CD4-positive, alpha-beta T cell treated with Interleukin-10 for 1 hour (primary cell): ENCODE measurements at places on chromosomes 11 and 22.

DNA sequence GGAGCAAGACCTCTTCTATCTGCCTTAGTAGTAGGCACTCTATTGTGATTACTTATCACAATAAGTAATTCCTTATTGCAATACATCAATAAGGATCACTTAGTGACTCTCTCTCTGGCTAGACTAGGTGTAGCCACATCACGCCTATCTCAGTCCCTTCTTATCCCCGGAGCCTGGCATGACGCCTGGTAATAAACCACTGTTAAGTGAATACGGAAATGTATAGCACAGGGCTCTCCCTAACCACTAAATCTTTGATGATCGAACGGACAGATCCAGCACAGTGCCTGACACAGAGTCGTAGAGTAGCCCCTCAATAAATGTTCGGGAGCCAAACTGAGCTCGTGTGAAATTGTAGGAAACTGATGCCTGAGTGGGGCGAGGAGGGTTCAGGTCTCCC lies 143.3 kb downstream of the FBXO7 start:
- no peak for DNase-seq

DNA sequence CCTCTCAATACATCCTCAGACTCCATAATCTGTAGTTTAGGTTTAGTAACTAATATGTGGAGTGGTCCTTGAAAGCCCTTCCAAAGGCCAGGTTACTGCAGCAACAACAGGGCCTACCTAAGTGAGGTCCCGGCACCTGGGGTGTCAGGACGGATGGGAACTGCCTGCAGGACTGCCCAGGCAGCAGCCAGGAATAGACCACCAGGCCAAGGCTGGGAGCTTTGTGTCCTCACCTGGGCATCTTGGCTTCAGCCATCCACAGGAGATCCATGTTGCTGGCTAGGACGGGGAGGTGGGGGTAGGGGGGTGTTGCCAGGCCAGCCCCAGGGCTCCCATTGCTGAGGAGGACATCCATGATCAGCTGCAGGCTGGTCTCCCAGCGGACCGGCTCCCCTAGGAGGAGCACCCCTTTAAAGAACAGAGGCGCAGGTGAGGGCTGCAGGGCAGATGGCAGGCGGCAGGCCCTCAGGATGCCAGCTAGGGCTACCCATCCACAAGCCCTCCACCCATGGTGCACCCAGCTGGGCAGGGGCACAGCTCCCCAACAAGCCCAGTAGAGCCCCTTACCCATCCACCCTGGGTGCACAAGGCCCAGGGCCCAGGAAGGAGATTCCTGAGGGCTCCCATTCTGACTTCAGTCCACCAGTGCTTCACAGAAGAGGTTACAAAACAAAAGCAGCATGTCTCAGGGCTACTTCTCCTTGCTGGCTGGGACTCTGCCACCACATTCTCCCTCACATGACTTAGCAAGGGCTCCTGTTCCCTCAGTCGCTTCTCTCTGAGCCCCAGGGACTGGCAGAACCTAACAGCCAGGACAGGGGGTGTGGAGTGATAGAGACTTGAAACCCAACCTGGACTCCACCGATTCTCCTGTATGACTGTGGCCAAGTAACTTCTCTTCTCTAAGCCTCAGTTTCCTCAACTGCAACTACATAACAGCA lies 18.0 kb downstream of the HDHD5 start:
- no peak for DNase-seq

- DNase-seq = peak; percentile 73
Measured at GRCh38 chr22:22710719-22711531, 66.5 kb downstream of the GGTLC2 start.

DNA sequence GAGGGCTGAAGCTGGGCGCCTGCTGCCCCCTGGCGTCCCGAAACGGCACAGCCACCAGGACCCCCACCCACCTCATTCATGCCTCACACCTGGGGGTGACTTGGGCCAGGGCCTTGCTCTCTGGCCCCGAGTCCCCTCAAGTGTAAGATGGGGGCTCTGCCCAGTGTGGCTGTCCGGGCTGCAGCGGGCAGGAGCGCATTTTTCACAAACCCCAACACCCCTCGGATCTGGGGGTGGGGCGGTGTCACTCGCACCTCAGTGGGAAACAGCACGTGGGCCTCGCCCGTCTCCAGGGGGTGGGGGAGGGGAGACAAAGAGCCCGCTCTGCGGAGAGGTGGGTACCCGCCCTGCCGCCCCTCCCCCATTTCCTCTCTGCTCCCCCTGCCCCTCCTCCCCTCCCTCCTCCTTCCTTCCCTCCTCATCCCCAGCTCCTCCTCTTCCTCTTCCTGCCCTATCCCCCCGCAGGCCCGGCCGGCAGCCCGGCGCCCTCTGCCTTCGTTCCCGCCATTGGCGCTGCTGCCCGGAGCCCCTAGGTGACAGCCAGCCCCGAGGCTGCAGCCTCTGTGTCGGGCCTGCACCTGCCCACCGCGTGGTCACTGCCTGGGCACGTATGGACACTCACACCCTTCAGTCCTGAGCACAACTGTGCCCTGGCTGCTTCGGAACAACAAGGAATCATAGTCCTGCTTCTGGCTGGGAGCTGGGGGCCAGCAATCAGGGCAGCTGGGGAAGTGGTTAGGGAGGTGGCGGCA lies 6.8 kb upstream of the CDKN1C start:
- peak; percentile 68 for DNase-seq

GRCh38 chr11:29163231-29163630 lies 853.6 kb downstream of the KCNA4 start:
- no peak for DNase-seq

DNA sequence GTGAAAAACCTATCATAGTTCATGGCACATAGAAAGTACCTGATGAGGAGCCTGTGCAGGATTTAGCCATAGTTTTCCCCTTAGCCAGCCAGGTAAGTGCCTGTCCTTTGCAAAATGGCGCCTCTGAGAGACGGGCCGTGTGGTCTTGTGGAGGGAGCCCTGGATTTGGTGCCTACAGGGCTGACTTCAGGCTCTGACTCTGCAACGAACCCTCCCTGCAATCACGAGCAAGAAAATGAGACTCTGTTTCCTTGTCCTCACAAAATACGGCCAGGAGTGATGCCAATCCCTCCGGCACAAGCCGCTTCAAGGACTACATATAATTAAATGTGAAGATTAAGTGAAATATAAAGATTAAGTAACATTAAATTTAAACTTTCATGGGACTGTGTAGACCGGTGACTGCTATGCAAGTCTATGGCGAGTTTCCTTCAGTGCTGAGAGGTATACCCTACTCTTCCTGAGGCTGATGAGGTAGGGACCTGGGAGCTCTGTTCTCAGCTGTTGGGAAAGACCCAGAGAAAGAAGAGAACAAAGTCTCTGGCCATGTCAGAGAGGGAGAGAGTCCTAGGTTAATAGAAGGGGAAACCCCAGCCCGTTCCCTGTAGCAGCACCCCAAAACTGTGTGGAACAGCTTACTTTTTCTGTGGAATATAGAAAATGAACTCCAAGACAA lies 6.1 kb upstream of the CXCR5 start:
- no peak for DNase-seq

DNA sequence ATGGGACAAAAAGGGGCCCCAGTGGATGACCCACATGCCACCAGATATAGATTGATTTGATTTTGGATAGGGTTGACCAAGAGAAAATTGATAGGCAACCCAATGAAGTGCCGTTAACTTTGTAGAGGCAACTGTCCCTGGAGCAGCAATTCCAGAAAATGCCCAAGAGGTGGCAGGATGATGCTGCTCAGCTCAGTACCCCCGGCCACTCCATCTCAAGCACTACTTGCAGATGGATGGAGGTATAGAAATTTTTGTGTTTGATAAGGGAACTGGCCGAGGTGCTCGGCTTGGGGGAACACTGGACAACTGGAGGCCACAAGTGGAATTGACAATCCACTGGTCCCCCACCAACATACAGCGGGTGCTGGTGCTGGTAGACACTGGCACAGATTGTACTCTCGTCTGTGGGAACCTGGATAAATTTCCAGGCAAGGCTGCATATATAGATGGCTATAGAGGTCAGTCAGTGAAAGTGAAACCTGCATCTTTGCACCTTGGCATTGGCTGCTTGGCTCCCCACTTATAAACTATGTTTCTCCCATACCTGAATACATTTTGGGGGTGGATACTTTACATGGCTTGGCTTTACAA lies 86.3 kb downstream of the CCDC83 start:
- peak; percentile 27 for DNase-seq

DNA sequence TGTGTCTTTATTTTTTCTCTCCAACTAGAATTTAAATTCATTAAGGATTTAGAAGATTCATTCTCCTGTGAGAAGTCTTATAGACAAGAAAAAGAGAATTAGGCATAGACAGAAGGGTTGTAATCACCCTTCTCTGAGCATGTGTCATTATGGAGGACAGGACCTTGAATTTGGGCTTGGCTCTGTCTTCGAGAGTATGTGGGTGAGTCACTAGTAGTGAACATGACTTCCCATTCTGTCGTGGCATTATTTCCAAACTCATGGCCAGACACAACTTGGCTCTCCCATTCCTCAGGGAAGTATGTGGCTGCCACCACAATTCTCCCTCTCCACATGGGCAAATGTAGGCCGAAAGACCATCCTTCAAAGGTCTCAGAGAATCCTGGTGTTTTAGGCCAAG lies 14.3 kb upstream of the ANKK1 start:
- DNase-seq = no peak

GRCh38 chr11:15453211-15453765 lies 338.6 kb downstream of the INSC start:
- no peak for DNase-seq
